ENCODE measurements at places on chromosomes 5 and 9.

- no peak for DNase-seq
Observed at GRCh38 chr9:111955048-111955447, 58.4 kb downstream of the UGCG start.

DNA sequence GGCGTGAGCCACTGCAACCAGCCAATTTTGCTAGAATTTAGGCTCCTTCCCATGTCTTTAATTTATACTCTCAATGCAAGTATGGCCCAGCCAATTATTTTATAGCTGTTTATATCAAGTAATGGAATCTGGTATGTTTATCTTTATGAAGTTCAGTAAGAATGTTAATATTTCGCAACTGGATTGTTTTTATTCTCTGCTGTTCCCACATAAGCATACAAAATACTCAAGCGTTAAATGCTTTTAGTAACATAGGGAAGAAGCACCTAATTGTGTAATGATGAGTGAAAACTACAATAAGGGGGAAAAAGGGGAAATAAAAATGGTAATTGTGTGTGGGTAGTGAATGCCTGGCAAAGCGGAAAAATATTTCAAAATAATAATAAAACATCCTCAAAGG is 21.3 kb downstream of the PWWP2A start:
- DNase-seq, result no peak

DNA sequence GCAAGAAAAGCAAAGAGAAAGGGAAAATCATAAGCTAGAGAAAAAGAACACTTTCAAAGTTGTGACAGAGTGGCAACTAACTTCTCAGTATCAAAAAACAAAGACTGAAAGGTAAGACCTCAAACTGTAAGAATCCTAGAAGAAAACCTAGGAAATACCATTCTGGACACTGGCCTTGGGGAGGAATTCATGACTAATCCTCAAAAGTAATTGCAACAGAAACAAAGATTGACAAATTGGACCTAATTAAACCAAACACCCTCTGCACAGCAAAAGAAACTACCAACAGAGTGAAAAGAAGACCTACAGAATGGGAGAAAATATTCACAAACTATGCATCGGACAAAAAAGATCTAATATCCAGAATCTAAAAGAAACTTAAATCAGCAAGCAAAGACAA is 79.1 kb downstream of the FEM1C start:
- no peak for DNase-seq

- DNase-seq, result no peak
Observed at GRCh38 chr5:141945511-141946051, 12.4 kb downstream of the PCDH12 start.

DNA sequence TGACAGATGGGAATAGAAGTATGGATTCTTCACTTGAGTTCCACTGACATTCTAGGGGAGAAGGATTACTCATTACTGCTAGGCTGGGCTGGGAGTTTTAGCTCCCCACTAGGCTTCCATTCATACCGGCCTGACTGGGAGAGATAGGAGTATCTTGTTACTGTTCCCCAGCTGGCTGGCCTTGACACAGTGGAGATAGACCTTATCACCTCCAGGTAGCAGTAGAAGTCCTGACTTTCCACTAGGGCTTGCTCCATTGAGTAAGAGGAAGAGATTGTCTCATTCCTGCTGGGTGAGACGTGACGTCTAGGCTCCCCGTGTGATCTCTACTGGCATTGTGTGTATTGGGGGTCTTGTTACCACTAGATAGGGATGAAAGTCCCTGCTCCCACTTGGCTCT is 156.4 kb downstream of the CACNA1B start:
- DNase-seq, result no peak

- DNase-seq, result no peak
Observed at GRCh38 chr9:37221489-37222106, 101.2 kb downstream of the ZCCHC7 start.

DNA sequence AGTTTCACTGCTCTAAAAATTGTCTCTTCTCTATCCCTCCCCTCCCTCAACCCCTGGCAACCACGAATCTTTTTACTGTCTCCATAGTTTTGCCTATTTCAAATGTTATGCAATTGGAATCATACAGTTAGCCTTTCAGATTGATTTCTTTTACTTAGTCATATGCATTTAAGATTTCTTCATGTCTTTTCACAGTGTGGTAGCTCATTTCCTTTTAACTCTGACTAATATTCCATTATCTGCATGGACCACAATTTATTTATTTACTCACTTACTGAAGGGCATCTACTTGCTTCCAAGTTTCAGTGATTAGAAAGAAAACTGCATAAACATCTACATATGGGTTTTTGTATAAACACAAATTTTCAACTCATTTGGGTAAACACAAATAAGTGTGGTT is 372.3 kb downstream of the CDH18 start:
- DNase-seq, result no peak

GRCh38 chr9:22278426-22278825 is 168.2 kb upstream of the DMRTA1 start:
- no peak for DNase-seq

GRCh38 chr5:9025942-9026341 is 519.9 kb downstream of the SEMA5A start:
- no peak for DNase-seq

- no peak for DNase-seq
Observed at GRCh38 chr5:54881286-54882005, 103.9 kb downstream of the ESM1 start.

- DNase-seq, result no peak
Observed at GRCh38 chr5:125012727-125013451, 266.4 kb upstream of the ZNF608 start.

- no peak for DNase-seq
Observed at GRCh38 chr5:11104651-11105112, 343.6 kb upstream of the DAP start.

DNA sequence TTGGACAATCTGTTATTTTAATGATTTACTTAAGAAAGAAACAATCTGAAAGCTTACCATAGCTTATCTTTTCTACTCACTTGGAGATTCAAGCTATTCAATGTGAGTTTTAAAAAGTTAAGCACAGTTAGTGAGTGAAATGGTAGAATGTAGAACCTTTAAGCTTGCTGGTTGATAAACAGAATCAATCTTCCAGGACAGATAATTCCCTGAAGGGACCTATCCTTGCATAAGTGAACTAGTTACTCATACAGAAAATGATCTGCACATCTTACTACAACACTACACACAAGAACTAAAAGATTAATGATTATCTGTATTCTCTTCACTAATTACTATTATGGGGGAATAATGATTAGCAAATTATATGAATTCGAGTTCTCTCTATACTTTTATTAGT is 165.6 kb downstream of the PALM2AKAP2 start:
- no peak for DNase-seq

- DNase-seq, result no peak
Observed at GRCh38 chr9:136927343-136928271, 16.9 kb downstream of the FBXW5 start.

- no peak for DNase-seq
Observed at GRCh38 chr5:172172912-172173563, 15.0 kb downstream of the STK10 start.

DNA sequence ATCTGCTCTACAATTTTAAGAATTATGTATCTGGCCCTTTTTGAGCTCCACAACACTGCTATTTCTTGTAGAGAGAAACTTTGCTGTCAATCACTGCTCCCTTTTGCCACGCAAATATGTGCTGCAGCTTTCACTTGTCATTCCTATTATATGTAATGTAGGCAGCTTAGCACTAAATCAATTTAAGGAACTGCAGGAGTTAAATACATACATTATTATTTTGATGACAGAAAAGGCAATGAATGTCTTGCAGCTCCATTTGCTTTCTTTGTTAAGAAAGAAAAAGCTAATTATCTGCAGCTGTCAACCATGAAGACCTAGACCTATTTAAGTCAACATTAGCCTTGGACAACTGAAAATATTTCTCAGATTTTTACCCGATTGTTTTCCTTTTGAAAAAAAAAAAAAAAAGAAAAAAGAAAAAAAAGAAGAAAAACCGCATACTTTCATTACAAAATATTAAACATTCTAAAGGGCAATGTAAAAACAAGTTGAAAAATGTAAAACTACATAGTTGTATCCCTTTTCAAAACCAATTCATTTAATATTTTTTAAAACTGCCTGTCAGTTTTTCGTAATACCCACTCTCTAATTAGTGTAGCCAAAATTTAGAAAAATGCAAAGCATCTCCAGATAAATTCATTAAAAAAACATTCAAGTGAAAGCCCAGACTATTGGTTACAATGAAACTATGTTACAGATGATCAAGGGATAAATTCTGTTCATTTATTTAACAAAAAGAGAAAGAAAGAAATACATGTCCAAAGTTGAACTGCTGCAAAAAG is 57.2 kb downstream of the RFX3 start:
- no peak for DNase-seq

DNA sequence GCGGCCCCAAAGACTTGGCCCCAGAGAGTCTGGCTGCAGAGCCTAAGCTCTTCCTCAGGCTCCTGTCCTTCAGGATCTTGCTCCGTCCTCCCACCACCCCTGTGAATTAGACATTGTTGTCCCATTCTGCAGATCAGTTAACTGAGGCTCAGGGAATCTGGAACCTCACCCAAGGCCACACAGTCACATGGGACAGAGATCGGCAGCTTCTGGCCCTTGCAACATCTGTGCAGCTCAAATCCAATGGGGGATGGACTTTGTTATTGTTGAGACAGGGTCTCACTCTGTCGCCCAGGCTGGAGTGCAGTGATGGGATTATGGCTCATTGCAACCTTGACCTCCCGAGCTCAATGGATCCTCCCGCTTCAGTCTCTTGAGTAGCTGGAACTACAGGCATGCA is 23.9 kb upstream of the LAMC3 start:
- no peak for DNase-seq

DNA sequence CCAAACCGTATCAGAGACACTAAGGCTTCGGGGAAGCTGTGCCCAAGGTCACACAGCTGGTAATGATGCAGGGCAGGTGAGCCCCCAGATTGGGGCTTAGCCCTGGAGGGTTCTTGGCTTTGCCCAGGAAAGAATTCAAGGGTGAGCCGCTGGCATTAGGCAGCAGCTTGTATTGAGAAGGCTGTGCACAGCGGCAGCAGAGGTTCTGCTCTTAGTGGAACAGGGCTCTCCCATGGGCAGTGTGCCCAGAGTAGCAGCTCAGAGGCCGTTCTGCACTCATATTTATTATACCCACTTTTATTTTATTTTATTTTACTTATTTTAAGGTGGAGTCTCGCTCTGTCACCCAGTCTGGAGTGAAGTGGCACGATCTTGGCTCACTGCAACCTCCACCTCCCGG is 85.8 kb upstream of the IER5L start:
- no peak for DNase-seq

All from SK-N-MC (cell line).